ENCODE measurements at places on chromosomes 3 and 15.

DNA sequence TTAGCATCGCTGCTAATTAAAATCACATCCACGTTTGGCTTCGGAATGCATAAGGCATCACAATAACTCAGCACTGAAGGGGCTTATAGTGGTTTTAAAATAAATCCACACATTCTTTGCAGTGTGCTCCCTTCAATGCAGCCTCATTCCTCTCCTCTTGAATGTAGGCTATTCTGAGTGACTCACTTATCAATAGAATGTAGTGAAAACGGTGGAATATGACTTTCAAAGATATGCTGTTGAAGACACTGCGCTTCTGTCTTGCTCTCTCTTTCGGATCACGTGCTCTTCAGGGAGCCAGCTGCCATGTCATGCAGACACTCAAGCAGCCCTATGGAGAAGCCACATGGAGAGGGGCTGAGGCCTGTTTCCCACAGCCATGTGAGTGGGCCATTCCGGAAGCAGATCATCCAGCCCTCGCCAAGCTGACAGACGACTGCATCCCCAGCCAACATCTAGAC is 87.4 kb downstream of the CRYGS start:
- H3K36me3 ChIP-seq: no peaks in the 10 kb centered on the region
- H3K4me3 ChIP-seq: no peak overlapping the region
- no peak for DNase-seq
- no peaks in the 10 kb centered on the region for H3K4me1 ChIP-seq

- H3K27ac ChIP-seq: no peak overlapping the region
- no peak overlapping the region for H3K4me3 ChIP-seq
- H3K36me3 ChIP-seq: no peaks in the 10 kb centered on the region
- no peaks in the 10 kb centered on the region for H3K27me3 ChIP-seq
- no peaks in the 10 kb centered on the region for H3K4me1 ChIP-seq
Measured at GRCh38 chr15:84967380-84967779, 14.3 kb upstream of the PDE8A start.

DNA sequence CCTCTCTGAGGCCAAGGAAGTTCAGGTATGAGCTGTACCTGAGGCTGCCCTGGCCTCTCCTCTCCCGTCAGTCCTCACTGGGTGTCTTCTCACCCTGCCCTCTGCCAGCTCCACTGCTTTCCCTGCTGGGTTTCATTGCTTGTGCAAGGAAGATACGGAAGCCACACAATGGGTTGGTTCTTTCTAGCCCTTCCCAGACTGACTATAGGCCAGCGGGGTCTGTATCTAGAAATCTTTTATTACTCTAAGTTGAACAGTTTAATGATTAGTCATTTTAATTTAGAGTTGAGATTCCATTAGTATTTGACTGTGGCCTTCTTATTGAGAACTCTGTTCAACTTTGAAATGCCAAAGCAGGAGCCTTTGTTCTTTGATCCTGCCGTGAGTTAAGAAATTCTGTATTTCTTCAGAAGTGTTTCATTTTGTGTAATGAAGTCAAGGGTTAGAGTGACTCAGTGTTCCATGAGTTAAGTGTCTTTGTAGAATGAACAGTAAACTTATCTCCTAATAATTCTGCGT is 16.2 kb downstream of the C3orf62 start:
- no peak overlapping the region for H3K27ac ChIP-seq
- H3K36me3 ChIP-seq: no peaks in the 10 kb centered on the region
- no peak for DNase-seq
- no peak overlapping the region for H3K4me3 ChIP-seq
- no peaks in the 10 kb centered on the region for H3K4me1 ChIP-seq

- no peaks in the 10 kb centered on the region for H3K27me3 ChIP-seq
- H3K27ac ChIP-seq: no peak overlapping the region
- no peaks in the 10 kb centered on the region for H3K4me1 ChIP-seq
- DNase-seq: peak; percentile 8
- no peaks in the 10 kb centered on the region for H3K36me3 ChIP-seq
Measured at GRCh38 chr3:69330891-69331400, 54.9 kb downstream of the FRMD4B start.

GRCh38 chr15:78714890-78715289 is 73.9 kb upstream of the CHRNB4 start:
- H3K36me3 ChIP-seq: no peaks in the 10 kb centered on the region
- DNase-seq: no peak
- no peaks in the 10 kb centered on the region for H3K27me3 ChIP-seq
- H3K27ac ChIP-seq: no peak overlapping the region
- H3K4me1 ChIP-seq: no peaks in the 10 kb centered on the region
- H3K4me3 ChIP-seq: no peak overlapping the region

DNA sequence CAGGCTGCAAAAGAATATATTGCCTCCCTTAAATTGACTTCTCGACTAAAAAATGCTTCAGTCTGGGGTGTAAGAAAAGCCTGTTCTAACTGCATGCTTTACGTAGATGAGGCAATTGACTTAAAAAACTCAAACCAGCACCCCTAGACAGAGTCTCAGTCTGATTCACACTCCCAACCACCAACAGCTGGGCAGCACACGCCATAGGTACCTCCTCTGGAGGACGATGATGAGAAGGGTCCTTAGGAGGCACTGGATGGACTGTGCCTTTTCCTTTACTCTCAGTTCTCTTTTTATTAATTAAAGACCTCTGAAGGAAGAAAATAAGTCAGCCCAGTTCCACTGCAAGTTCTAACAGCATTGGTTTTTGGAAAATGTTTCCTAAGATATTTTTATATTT is 175.0 kb downstream of the PDZRN3 start:
- H3K4me1 ChIP-seq: peaks cover 3% of the 10 kb centered on the region
- no peak overlapping the region for H3K4me3 ChIP-seq
- DNase-seq: no peak
- H3K27ac ChIP-seq: no peak overlapping the region

GRCh38 chr3:187150599-187150998 is 11.3 kb upstream of the RPL39L start:
- H3K27ac ChIP-seq: no peak overlapping the region
- peak; percentile 57 for DNase-seq
- no peaks in the 10 kb centered on the region for H3K36me3 ChIP-seq
- no peak overlapping the region for H3K4me3 ChIP-seq

DNA sequence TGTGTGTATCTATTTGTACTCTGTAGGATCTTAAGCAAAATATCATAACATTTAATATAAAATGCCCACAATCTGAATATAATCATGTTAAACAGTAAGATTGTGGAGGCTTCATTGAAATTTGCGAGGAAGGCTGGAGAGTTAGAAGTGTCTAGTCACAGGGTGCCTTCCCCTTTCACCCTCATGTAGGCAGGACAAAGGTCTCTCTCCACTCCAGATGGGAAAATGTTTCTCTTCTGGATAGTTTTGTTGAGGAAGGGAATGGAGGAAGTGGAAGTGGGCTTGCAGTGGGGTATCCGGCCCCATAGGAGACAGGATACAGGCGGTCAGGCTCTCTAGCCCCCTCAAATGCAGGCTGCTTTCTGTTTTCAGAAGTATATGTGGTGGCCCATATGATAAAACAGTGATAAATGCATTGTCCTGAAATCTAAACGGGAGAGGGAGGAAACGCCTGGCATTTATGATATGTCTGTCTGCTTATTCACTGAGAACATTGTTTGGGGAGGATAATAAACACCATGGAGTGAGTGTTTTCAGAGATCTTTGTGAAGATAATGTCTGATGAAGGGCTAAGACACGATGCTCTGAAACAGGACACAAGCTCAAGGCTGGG is 13.3 kb upstream of the MYZAP start:
- no peaks in the 10 kb centered on the region for H3K4me1 ChIP-seq
- H3K4me3 ChIP-seq: no peak overlapping the region
- H3K27ac ChIP-seq: no peak overlapping the region
- no peak for DNase-seq
- H3K36me3 ChIP-seq: no peaks in the 10 kb centered on the region

GRCh38 chr3:3503411-3503810 is 295.8 kb upstream of the LRRN1 start:
- H3K4me1 ChIP-seq: no peaks in the 10 kb centered on the region
- no peak overlapping the region for H3K27ac ChIP-seq
- H3K36me3 ChIP-seq: no peaks in the 10 kb centered on the region
- H3K27me3 ChIP-seq: no peaks in the 10 kb centered on the region
- H3K4me3 ChIP-seq: no peak overlapping the region

GRCh38 chr15:90686435-90687218 is 30.5 kb upstream of the BLM start:
- no peak overlapping the region for H3K27ac ChIP-seq
- H3K4me3 ChIP-seq: no peak overlapping the region
- H3K27me3 ChIP-seq: no peaks in the 10 kb centered on the region
- H3K36me3 ChIP-seq: no peaks in the 10 kb centered on the region

DNA sequence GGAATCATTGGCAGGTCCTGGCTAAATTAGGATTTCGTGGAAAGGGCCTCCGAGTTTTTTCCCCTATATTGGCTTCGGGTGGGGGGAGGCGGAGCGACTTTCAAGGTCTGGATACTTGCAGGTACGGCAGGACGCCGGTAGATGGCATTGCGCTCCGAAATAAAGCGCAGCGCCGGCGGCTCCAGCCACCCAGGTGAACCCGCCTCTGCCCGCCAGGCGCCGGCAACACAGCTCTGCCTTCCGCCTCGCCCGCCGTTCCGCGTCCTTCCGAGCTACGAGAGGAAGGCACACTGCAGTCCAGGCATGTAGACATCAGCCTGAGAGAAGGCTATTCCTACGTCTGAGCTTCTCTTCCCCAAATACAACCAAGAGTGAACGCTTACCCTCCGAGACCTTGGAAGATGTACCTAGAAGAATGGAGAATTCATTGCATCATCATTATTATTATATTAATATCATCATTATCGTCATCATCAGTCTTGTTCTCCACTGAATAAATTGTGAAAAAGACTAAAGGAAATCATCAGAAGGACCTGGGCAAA is 514.1 kb downstream of the MECOM start:
- H3K4me3 ChIP-seq: peak overlapping the region; percentile 30
- no peak overlapping the region for H3K27ac ChIP-seq
